ENCODE measurements at places on chromosomes 11 and 22.

DNA sequence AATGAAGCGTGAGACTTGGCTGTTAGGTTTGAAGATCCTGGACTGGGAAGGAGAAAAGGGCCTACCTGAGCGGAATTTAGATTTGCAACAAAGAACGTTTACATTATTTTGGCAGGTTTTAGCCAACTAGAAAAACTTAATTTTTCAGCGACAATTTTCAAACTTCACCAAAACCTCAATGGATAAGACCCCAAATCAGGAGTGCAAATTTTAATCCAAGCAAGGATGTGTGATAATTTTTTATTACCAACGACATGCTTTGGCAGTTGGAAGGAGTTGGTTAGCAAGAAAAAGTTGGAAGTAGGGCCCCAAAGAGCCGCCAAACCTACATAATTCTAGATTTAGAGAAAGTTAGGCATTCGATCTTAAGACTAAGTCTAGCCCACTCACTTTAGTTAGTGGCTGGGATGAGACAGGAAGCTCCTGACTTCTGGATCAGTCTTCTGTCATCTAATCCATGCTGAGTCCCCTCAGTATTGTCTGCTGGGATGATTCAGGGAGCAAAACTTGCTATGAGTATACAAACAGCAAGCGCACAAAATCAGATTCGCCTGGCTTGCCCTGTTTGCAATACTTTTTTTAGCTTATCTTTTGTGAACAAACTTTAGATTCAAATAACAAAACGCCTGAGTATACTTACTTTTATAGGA lies 787 bp upstream of the RDX start:
- DNase-seq, result no peak

GRCh38 chr11:8329336-8329735 lies 65.7 kb upstream of the LMO1 start:
- no peak for DNase-seq

- no peak for DNase-seq
Measured at GRCh38 chr22:19874307-19875060, 19.8 kb upstream of the GNB1L start.

DNA sequence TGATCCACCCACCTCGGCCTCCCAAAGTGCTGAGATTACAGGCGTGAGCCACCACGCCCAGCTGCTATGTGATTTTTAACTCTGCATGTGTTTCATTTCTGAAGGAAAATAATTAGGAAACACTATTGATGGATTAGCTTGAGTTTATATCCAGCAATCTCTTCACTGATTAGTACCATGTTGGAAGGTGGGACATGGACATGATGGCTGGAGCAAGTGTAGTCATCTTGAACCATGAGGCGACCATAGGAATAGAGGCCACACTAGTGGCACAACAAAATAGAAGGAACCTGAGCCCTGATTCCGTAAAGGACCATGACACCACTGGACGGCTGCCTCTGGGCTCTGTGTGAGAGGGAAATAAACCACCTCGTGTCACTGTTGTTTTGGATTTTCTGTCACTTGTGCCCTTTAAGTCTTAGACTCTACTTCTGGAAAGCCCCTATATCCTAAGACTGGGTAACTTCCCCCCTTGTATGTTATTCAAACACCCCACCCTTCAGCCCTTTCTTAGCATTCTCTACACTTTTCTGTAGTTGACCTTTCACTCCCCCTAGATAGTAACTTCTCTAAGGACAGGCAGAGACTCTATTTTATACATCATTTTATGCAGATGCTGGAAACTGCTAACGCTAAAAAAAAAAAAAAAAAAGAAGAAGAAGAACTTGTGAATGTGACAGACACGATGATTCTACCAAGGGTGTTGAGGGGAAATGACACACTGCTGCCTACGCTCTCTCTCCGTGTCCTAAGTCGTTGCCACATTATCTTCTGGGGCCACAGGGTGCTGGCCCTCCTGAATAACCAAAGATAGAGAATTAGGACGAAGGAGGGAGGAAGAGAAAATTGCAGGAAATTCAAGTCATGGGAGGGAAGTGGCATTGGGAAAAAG lies 2.7 kb upstream of the VPS37C start:
- DNase-seq, result no peak

DNA sequence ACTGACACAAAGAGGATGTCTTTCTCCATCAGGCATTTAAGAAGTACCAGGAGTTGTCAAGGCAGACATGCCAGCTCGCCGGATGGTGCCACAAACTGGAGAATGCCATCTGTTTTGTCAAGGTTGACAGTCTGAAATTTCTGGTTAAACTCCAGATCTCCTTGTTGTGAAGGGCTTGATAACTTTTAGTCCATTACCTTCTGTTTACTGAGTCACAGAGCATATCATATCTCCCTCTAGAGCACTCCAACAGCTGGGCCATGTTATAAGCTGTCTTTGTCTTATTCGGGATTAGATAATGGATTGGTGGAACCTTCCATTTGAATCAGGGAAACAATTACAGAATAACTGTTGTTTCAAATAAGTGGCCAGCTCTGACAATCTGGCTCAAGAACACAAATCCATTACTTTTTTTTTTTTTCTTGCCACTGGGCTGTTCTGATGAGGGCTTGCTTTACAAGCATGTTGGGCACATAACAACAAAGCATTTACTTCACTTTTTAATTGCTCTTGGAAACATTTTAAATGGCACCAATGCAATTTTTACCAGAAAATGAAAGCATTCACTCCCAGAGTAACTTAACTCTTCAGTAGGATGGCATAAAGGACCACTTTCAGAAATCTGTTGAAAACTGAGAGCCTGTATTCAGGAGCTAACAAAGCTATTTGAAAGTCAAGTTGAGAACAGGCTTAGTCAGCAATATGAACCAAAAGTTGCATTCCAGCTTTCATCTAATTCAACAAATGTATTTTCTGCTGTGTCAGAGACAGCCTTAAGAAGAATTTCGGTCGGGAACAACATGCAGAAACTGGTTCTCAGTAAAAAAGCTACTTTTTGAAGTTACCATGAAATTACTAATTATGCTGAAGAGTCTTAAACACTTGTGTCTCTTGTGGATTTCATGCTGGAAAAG lies 227.6 kb upstream of the PITPNB start:
- no peak for DNase-seq

DNA sequence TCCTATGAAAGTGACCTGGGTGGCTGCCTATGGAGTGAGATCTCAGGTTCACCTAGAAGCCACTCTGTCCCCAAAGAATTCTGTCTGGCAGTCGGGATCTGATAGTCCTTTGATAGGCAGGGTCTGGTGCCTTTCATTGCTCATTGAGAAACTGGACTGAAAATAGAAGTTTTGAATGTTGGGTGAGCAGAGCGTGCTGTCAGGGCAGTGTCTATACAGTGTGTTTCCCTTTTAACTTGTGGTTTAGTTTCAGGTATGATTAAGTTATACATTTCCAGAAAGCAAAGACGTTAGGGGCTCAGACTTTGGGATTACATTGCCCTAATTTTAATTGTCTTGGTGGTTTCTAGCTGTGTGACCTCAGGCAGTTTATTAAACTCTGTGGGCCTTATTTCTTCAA lies 111.3 kb upstream of the PAX6 start:
- no peak for DNase-seq

DNA sequence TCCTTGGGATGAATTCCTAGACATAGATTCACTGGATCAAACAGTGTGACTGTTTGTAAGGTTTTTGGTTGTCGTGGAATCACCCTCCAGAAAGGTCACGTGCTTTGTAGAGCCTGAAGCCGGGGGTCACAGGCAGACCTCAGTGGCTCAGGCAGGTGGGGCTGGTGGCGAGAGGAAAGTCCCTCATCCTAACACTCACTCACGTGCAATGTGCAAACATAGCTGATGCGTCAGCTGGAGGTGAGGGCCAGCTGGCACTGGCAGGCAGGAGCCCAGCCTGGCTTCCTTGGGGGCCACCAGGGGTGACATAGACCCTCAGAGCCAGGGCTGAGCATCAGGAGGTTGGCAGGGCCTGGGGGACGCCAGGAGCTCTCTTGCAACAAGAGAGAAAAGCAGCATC lies 90.0 kb downstream of the ARHGAP8 start:
- DNase-seq, result no peak

DNA sequence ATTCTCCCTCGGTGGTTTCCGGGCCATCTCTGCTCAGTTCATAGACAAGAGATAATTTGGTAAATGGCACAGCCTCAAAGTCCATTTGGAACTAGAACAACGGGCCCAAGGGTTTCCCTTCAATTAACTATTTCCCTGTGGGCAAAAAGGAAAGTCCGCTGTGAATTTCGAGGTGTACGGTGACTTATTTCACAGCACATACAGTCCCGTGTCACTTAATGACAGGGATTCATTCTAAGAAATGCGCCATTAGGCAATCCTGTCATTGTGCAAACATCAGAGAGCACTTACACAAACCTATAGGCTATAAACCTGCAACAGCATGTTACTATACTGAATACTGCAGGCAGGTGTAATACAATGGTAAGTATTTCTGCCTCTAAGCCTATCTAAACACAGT lies 551.6 kb downstream of the OPCML start:
- DNase-seq, result no peak

DNA sequence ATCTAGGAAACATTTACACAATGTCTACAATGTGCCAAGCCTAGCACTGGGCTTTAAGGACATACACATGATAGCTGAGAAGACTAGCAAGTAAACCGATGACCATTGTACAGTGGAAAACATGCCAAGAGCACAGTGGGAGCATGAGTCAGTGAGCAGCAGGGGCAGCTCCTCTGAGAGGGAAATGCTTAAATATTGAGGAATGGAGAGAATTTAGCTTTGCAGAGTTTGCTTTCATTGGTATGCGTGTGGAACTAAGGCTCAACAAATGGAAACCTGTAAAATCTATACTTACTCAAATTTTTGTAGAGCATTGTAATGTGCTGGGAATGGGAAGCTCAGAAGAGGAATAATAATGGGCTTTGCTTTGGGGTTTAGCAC lies 282.3 kb downstream of the ST3GAL4 start:
- no peak for DNase-seq

DNA sequence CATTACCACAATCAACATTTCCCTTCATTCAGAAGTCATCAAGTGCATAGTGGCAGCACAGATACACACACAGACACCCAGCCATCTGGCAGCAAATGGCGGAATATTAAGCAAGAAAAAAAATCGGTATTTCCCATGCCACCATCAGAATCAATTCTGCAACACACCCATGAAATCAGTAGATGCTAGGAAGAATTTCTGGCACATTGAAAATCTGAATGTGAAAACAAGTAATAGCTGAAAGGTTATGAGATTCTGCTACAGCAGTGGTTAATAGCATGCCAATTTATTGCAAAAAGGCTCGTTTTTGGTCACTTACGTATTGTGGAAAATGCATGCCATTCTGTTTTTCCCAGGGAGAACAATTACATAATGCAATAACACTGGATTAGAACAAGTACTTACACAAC lies 91.1 kb downstream of the PICALM start:
- no peak for DNase-seq

GRCh38 chr22:23404689-23405365 lies 175.3 kb downstream of the IGLL1 start:
- no peak for DNase-seq

GRCh38 chr11:5689551-5689983 lies at the start of gene TRIM22:
TRIM22 (plus strand) TSS chr11:5689790; CDS start chr11:5696233, 6,443 bp downstream.
- DNase-seq, result no peak

Measured in cortex of kidney (tissue), 1 donor.